Sciatic nerve (tissue), 2 donors: ENCODE measurements at places on chromosomes 1 and 21.

GRCh38 chr21:33088384-33088783 is 18.4 kb downstream of the OLIG1 start:
- DNase-seq: no peak

- no peak for DNase-seq
Measured at GRCh38 chr1:34270181-34270580, 93.5 kb downstream of the C1orf94 start.

- no peak for DNase-seq
Measured at GRCh38 chr1:185409345-185409744, 92.3 kb upstream of the IVNS1ABP start.

DNA sequence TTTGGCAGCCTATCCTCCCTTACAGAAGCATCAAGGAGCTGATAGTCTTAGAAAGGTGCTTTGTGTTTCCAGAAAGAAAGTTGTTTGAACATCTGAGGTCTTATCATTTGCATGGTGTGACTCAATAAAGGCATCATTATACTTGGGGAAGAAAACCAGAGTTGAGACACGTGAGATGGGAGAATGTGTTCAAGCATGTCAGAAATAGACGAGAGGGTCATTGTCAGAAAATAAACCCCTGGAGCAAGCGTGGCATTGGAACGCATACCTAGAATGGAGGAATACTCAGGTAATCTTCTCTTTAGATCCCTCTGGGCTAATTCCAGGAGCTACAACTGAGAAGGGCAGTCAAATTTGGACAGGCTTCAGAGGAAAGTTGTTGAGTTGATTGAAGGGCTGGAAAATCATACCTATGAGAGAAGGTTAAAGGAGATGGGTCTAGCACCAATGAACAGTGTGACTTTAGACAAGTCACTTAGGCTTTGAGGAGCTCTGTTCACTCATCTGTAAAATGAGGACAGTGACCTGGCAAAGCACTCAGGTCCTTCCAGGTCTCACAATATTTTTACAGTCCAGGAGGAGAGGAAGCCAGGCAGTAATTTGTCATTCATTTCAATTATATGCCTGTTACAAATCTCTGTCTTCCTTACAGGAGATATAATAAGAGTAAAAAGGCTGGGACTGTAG is 101.3 kb upstream of the C1orf21 start:
- DNase-seq: no peak

DNA sequence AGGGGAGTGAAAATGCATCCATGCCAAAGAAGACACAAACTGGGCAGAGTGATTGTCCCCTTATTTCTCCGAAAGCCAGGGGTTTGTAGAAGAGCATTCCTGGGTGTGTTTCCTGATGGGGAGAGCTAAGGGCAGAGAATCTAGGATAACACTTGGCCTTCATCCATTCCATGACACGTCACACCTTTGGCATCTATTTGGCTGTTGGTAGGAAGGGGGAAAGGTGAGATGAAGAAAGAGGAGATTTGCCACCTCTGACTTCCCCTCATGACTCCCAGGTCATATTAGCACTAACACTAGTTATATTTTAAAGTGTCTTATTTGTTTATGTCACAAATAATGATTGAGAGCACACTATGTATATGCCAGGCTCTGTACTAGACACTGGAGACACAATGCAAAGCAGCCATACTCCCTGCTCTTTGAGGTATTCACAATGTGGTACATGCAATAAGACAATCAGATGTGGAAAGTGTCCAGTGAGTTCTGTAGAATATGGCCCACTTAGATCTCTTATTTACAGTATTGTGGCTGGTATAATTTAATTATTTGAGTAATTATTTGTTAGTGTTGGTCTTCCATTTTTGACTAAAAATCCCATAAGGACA is 54.5 kb upstream of the GADD45A start:
- no peak for DNase-seq

DNA sequence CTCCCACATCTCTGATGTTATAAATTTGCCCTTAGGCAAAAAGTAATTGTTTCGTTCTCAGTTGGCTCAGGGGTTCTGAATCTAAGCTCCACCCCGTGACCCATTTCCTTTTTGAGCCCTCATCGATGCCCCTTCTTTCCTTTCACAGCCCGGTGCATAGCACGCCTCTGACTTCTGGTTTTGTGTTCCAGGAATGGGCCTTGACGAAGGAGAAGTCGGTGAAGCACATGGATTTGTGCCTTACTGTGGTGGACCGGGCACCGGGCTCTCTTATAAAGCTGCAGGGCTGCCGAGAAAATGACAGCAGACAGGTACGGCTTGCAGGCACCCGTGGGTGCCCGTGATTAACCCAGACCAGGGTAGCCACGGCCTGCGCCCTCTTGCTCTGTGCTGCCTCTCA is 151.9 kb downstream of the PGBD5 start:
- peak; percentile 37 for DNase-seq

- DNase-seq: no peak
Measured at GRCh38 chr1:1996207-1996651, 7.4 kb downstream of the CFAP74 start.

- peak; percentile 84 for DNase-seq
Measured at GRCh38 chr1:196608390-196609369, at the start of gene KCNT2. TSS of gene KCNT2 (minus strand) at chr1:196608440. CDS start at chr1:196608309, 131 bp downstream.

DNA sequence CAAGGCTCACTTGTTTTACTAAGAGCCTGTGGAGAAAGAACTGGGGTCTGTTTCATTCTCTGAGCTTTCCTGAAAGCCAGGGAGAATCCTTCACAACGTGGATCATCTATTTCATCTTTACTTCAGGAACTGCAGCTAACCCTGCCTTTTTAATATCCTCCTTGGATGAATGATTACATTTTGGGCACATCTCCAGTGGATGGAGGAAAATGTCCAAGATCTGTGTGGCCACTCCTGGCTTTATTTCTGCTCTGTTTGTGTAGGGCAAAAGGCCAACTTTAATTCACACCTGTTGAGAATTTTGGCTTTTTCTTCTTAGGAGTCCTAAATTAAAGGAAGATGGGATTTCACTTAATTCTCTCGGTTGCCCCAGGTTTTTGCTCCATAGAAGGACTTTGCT is 69.5 kb upstream of the CACNA1E start:
- DNase-seq: no peak

DNA sequence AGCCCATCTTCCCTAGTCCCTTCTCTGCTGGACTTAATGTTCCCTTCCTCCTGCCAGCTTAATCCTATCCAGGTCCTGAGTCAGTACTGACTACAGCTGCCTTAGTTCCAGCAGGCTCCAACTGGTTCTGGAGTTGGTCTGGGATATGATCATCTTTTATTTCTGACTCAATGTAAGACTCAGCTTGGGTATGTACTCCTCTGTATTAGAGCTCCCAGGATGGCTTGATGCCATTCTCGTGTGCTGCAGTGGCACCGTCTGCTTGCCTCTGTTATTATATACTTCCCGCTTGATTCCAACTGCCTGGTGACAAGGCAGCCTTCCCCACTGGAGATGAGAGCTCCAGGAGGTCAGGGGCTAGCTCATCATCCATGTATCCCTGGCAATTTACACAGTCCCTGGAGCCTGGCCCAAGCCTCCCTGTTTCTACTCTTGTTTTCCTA is 164.4 kb upstream of the DPT start:
- no peak for DNase-seq

DNA sequence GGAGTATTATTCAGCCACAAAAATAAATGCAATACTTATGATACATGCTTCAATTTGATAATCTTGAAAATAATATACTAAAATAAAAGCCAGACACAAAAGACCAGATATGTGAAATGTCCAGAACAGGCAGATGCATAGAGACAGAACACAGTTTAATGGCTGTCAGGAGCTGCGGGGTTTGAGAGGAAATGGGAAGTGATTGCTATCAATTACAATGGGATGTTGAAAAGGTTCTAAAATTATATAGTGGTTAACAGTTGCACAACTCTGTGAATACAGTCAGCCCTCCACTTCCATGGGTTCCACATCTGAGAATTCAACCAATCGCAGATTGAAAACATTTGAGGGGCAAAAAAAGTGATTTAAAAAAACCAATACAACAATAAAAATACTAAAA is 54.0 kb downstream of the LTN1 start:
- no peak for DNase-seq

DNA sequence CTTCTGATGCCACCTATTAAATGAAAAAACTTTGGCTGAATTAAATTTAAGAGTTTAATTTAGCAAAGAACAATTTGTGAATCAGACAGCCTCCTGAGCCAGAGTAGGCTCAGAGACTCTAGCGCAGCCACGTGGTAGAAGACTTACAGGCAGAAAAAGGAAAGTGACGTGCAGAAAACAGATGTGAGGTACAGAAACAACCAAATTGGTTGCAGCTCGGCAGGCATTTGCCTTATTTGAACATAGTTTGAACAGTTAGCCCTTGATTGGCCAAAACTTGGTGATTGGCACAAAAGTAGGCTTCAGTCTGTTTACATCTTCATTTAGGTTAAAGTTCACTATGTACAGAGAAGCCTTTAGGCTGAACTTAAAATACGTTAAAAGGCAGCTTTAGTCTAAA is 22.9 kb downstream of the TCP10L start:
- DNase-seq: no peak

GRCh38 chr1:109396871-109397580 is 692 bp downstream of the SORT1 start:
- no peak for DNase-seq

DNA sequence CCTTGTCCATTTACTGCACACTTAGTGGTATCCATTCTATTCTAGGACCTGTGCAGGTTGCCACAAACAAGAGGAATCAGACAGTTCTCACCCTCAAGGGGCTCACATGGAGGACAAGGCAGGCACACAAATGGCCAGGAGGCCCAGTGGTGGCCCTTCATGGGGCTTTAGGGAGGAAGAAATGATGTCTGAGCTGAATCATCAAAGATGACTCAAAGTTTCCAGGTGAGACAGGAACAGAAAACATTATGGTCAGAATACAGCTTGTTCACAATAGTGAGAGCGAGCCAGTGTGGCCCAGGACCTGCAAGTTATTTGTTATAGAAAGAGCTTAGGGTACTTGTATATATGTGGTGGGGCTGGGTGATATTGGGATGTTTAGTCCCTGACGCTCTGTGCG is 26.4 kb downstream of the SHISAL2A start:
- DNase-seq: no peak

GRCh38 chr1:108591466-108591865 is 31.6 kb downstream of the EEIG2 start:
- DNase-seq: no peak

- no peak for DNase-seq
Measured at GRCh38 chr1:9417695-9418094, 121.6 kb upstream of the SLC25A33 start.

- no peak for DNase-seq
Measured at GRCh38 chr1:151369621-151370048, 2.9 kb downstream of the SELENBP1 start.

DNA sequence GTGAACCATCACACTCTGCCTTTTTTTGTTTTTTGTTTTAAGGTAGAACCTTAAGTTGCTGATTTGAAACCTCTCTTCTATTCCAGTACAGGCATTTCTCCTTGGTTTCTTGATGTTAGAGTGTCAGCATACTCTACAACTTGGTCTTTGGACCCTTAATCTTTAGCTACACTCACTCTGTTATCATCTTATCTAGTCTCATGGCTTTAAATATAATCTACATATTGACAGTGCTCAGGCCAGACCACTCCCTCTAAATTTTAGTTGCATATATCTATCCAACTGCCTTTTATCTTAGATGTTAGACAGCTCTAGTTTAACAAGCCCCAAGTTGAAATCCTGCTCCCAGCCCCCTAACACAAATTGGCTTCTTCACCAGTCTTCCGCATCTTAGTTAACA is 22.1 kb downstream of the NME7 start:
- DNase-seq: no peak

GRCh38 chr1:155177918-155178281 is 4.3 kb downstream of the TRIM46 start:
- peak; percentile 63 for DNase-seq

GRCh38 chr1:24400065-24400464 is 13.5 kb downstream of the STPG1 start:
- DNase-seq: no peak

DNA sequence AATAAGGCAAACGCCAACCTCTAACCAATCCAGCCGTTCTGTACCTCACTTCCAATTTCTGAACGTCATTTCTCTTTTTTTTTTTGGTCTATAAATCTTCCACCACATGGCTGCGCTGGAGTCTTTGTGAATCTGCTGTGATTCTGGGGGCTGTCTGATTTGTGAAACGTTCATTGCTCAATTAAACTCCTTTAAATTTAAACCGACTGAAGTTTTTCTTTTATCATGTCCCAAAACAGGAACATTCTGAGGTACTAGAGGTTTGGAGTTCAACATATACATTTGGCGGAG is 65.5 kb upstream of the BACH1 start:
- no peak for DNase-seq

GRCh38 chr1:192263436-192263835 is 53.4 kb upstream of the RGS21 start:
- DNase-seq: no peak

GRCh38 chr1:48610628-48611542 is 138.9 kb upstream of the SPATA6 start:
- peak; percentile 58 for DNase-seq

DNA sequence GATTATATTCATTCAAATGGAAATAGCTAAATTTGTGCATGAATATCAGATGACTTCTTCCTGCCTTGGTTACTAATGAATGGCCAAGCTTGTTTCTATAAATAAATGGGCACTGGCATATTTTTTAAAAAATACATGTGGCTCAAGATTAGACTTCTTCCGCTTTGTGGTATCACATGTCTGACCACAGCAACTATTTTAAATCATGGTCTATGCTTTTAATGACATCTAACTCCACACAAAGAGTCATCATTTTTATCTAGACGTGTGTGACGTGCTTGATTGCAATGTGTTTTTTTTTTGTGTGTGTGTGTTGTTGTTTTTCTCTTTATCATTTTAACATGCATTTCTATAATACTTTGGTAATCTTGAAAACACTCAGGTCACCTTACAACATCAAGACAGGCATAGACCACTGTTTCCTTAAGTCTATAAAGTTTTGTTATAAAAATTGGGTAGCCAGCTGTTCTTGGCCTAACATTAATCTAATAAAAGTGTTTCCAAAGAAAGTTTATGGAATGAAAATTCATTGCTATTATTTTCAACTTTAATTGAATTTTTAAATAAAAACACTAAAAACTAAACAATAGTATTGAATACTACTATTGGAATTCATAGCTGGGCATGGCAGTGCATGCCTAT is 29.5 kb downstream of the RGS1 start:
- DNase-seq: no peak

GRCh38 chr21:32537569-32537881 is 47.8 kb downstream of the TCP10L start:
- no peak for DNase-seq

- DNase-seq: no peak
Measured at GRCh38 chr1:95384567-95384966, 150.6 kb downstream of the RWDD3 start.
